ENCODE measurements at places on chromosomes 5 and 9.

- DNase-seq = no peak
Measured at GRCh38 chr9:124191691-124192395, 65.9 kb upstream of the NEK6 start.

DNA sequence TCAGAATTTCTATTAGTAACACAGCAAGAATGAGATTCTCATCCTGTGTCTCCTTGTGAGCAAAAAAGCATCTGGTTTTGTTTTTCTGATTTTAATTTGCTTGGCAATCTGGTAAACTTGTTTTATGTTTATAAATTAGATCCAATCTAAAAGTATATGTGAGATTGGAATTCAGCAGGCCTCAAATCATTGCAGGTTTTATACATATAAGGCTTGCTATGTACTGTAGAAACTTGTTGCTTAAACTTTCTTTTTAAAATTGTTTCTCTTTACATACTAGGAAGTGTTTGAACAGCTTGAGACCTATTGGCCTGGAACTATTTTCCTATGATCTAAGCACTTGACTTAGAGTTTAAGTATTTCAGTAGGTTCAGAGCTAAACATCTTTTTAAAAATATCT lies 1037.8 kb downstream of the NR2F1-AS1 start:
- no peak for DNase-seq

- no peak for DNase-seq
Measured at GRCh38 chr5:2499917-2500316, 251.6 kb downstream of the IRX2 start.

DNA sequence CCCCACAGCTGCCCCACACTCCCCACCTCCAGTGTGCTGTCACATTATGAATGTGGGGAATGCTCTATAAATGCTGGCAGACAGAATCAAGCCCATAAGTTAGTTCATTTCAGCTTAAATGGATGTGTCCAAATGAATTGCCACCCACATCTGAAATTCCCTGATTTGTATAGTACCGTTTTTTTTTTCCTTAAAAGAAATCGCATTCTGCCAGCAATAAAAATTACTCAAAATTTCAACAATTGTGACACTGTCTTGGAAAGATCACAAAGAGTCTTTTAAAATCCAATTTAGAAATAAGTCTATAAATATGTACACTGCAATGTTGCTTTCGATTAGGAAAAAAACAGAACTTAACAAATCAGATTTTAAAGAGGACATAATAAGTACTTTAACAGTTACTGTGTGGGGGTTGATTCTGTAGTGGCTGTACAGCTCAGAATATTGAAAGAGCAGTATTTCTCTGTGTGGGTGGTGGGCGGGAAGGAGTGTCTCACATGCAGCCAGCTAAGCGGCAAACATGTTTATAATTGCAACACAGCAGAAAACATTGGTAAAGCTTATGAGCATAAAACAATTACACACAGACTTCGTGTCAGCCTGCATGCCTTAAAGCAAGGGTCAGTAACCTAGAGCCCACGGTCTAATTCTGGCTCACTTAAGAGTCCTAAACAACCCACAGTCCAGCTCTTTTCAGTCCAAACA lies 24.9 kb upstream of the CSNK1G3 start:
- DNase-seq = no peak

- no peak for DNase-seq
Measured at GRCh38 chr9:70229026-70229425, 29.8 kb upstream of the SMC5 start.

- DNase-seq = no peak
Measured at GRCh38 chr5:74268297-74268696, 372.2 kb downstream of the ENC1 start.

GRCh38 chr5:32076699-32077695 lies 97.1 kb downstream of the GOLPH3 start:
- DNase-seq = peak; percentile 62

GRCh38 chr5:88679638-88680037 lies 203.3 kb downstream of the MEF2C start:
- DNase-seq = no peak

- no peak for DNase-seq
Measured at GRCh38 chr9:113535756-113536155, 72.2 kb downstream of the RGS3 start.

- DNase-seq = no peak
Measured at GRCh38 chr5:64682608-64683007, 7.7 kb upstream of the SHISAL2B start.

All from smooth muscle cell of the brain vasculature (primary cell).